Stimulated activated CD4-positive, alpha-beta T cell treated with anti-CD3 and anti-CD28 coated beads, Interleukin-12 subunit alpha, Interleukin-12 subunit beta, amount 100 ng/mL, for 48 hours (primary cell): ENCODE measurements at places on chromosomes 6 and 20.

GRCh38 chr20:37804584-37805566 is 98.1 kb upstream of the VSTM2L start:
- no peak for DNase-seq

DNA sequence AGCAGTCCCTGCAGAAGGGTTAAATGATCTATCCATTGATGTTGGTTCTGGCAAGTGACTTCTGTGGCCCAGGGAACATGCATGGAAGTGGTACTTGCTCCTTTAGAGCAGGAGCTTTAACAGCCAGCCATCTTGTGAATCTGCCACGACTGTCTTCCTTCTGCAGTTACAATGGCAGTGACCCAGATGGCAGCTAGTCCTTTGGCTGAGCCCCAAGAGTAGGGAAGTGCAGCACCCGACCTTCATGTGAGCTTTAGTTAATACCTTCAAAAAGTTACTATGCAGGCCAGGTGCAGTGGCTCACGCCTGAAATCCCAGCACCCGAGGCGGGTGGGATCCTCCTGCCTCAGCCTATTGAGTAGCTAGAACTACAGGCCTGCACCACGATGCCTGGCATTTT is 66.4 kb downstream of the POPDC3 start:
- no peak for DNase-seq

DNA sequence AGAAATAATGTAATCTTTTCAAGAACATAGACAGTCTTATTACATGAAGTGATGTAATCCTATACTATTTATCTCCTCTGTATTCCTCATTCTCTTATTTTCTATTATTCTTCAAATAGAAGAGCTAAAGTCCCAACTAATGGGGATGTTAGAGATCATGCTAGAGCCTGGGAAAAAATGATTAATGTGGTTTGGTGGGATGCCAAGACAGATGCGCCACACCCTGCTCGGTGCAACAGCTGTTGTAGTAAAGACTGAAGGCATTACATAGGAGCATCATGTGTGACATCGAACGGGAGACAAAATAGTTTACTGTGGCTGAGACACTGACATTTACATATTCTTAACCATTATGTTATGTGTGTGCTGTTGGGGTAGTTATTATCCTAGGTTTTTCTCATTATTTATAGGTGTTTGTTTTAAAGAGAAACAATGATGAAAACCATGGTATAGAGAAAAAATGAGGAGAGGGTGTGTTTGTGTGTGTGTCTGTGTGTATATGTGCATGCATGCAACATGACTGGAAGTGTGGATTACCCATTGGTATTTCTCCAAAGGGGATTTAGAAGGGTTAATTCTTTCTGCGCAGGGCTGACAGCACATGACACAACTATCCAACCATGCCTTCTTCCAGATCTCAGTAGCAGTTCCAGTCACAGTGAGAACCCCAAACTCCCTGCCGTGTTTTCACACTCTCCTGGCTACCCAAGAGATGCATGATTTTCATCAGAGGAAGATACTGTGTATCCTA is 155.3 kb downstream of the EYA4 start:
- no peak for DNase-seq

DNA sequence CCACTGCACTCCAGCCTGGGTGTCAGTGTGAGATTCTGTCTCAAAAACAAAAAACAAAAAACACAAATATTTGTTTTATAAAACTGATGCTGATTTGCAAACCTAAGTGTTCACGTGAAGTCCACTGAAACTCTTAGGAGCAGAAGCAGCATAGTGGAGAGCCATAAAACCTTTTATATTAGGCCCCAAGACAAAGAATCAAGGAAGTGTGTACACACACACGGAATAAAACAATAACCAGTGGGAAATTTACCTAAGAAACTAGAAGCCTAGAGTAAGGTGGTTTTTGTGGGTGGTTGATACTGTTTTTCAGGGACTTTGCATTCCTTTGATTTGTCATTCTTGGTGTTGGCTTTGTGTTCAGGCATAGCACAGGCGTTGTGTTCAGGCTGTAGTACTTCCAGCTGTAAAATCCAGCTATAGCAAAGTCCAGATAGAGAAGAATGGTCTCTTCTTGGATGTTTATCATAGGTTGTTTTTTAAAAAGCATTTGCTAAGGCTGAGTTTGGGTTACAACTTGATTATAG is 61.3 kb downstream of the ATRN start:
- DNase-seq = no peak

- DNase-seq = no peak
These were observed 89.9 kb upstream of the SGK1 start for GRCh38 chr6:134407791-134408190.

- DNase-seq = no peak
These were observed 148.1 kb downstream of the UBE3D start for GRCh38 chr6:82917346-82918064.

DNA sequence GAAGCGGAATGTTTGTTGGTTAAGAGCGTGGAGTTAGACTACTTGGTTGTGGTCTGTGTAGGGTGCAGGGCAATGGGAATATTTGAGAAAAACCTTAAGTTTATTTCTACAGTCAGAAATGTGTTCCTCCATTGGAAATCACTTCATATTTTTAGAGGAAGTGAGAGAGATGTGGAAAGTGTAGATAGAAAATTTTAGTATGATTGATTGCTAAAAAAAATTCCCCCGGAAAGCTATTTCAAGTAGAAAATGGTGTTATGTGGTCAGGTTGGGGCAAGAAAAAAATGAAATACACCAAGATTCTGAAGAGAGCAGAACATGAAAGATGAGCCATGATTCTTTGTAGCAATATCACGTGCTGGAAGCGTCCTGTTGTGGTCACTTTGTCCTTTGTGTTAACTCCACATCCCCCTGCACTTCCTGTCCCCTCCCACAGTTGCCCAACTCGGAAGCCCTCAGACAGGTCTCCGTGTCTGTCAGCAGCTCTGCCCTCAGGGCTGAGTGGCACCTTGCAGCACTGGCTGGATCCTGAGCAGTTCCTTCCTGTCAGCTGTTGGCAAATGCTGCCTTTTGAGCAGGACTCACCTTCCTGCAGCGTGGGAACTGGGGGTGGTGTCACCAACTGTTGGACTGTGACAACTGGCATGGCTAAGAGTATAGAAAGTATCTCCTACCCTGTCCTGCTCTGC is 137.5 kb upstream of the SLC24A3 start:
- DNase-seq = no peak
